CD8-positive, alpha-beta memory T cell (primary cell): ENCODE measurements at places on chromosomes 5 and 9.

DNA sequence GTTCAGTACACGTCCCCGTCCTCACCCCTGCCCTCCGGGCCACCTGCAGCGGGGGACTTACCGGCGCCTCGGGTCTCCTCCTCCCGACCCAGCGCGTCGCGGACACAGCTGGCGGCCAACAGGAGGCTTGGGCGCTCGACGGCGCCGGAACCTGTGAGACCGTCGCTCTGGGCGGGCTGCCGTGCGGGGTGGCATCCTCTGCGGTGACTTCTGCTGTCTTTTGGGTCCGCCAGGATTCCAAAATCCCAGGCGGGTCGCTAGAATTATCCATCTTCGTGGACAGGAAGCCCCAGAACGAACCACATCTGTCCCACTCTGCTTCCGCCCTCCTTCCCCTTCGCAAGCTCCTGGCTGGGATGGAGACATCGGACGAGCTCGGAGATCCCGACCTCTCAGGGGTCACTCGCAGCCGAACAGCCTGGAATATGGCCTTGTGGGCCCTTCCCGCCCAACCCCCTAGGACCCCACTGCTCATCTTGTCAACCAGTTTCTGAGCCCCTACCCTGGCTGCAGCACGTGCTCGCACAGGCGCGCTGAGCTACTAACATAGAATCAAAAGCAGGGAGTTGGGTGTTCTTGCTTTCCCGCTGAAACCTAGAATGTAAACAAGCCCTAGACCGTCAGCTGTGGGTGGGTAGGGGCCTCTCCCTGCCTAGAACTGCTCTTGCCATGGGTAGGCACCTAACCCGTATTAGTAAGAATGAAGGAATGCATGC lies 947 bp upstream of the MARCHF3 start:
- H3K4me3 ChIP-seq, result peak overlapping the region; percentile 77
- H3K27me3 ChIP-seq, result peaks cover 7% of the 10 kb centered on the region
- H3K4me1 ChIP-seq, result peaks cover 13% of the 10 kb centered on the region
- no peak for DNase-seq
- H3K27ac ChIP-seq, result peak overlapping the region; percentile 38
- no peaks in the 10 kb centered on the region for H3K36me3 ChIP-seq

DNA sequence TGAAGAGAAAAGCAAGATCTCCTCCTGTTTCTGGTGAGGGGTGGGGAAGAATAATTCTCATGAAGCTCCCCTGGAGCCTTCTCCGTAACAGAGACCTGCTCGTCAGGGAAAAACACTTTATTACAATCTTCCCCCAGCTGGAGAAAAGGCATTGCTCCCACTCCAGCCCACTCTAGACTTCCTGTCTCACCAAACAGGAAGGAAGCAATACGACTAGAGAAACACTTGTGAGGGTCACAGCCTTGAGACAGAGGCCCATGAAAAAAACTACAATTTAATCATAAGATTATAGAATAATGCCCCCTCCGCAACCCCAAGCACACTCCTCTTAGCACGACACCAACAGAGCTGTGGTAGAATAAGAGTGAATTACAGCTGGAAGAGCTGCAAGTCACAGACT lies 197.2 kb upstream of the S1PR3 start:
- H3K27ac ChIP-seq, result no peak overlapping the region
- DNase-seq, result no peak
- H3K36me3 ChIP-seq, result no peaks in the 10 kb centered on the region
- H3K4me1 ChIP-seq, result no peaks in the 10 kb centered on the region
- no peak overlapping the region for H3K4me3 ChIP-seq
- H3K27me3 ChIP-seq, result no peaks in the 10 kb centered on the region

GRCh38 chr5:111999286-111999685 lies 242.3 kb upstream of the NREP start:
- H3K36me3 ChIP-seq, result no peaks in the 10 kb centered on the region
- H3K27ac ChIP-seq, result no peak overlapping the region
- DNase-seq, result no peak
- H3K27me3 ChIP-seq, result no peaks in the 10 kb centered on the region

DNA sequence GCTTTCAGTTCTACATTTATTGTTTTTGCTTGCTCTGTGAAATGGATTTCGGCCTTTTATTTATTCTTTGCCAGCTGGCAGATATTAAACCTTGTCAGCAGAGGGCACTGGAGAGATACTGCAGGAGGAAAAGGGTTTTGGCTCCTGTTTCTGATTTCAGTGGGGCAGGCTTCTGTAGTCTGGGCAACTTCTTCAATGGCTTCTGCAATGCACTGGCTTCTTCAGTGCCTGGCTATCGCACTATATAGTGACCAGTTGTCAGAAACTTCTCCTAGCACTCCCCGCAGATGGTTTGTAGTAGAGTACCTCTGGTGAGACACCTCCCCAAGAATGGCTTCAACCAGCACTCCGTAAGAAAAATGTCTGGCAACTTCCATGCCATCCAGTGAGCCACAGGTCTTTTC lies 3.2 kb upstream of the NFX1 start:
- peak overlapping the region; percentile 10 for H3K27ac ChIP-seq
- H3K4me3 ChIP-seq, result no peak overlapping the region
- H3K36me3 ChIP-seq, result peaks cover 3% of the 10 kb centered on the region
- no peak for DNase-seq

GRCh38 chr9:113932906-113933584 lies 56.9 kb downstream of the ZNF618 start:
- H3K27me3 ChIP-seq, result no peaks in the 10 kb centered on the region
- DNase-seq, result no peak
- no peak overlapping the region for H3K27ac ChIP-seq

DNA sequence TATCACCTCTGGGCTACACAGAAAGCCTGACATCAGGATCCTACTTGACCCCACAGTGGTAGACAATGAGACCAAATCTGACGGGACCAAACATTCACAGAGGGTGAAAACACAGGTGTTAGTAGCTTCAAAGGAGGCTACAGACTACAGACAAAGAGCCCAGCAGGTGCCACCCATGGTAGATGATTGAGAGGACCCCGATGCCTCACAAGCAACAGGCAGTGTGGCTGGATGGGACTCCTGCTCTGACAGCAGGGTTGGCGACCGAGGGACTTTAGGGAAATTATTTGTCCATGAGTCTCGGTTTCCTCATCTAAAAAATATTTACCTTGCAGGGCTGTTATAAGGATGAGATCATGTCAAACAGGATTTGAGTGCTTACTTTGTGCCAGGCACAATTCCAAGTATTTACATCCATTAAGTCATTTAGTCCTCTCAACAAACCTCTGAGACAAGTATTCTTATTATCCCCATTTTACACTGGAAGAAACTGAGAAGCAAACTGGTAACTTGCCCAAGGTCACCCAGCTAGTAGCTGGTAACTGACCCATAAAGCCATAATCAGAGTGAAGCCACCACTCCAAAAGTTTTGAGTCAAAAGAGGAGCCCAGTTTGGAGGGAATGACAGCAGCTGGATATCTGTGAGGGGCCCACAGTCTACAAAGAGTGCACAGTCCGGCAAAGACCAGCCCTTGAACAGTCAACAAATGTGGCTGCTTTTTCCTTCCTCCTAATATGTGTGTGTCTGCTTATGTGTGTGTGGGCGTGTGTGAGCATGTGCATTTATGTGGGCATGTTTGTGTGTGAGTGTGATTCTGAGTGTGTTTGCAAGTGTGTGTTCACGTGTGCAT lies 502.0 kb downstream of the BNC2 start:
- no peak overlapping the region for H3K27ac ChIP-seq
- no peak overlapping the region for H3K4me3 ChIP-seq
- no peaks in the 10 kb centered on the region for H3K27me3 ChIP-seq
- no peak for DNase-seq

DNA sequence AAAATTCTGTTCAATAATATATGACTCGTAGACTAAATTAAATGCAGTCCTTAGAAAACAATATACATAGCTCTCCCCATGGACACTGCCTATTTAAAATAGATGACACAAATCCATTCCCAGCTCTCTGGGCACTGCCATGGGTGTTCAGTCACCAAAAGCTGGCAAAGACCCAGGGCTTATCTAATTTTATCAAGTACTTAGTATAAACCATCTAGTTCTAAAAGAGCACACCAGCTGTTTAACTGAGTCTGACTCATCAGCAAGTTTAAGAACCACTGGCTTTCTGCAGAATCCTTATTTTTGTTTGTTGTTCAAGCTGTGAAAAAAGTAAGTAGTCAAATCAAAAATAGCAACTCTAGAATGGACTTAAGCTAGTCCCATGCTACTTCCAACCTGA lies 107.6 kb downstream of the PLPP1 start:
- H3K36me3 ChIP-seq, result peaks cover 18% of the 10 kb centered on the region
- no peak overlapping the region for H3K27ac ChIP-seq
- H3K4me1 ChIP-seq, result no peaks in the 10 kb centered on the region
- no peaks in the 10 kb centered on the region for H3K27me3 ChIP-seq
- no peak for DNase-seq

DNA sequence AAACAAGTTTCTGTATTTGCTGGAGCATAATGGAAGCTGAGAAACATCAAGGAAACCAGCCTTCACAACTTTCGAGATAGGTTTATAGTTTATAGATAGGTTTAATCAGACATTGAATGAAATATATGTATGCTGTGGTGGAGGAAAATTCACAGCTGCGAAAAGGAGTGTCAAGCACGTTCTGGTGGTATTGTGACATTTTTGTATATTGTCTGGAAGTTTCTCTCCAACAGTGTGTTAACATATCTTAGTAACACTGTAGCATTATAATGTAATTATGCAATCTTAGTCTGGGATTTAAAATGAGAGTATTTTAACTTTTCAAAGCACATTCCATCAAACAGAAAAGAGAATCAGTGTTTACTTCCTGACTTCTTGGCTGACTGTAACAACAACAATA lies 50.0 kb downstream of the FCHO2 start:
- H3K27me3 ChIP-seq, result no peaks in the 10 kb centered on the region
- H3K27ac ChIP-seq, result no peak overlapping the region
- H3K36me3 ChIP-seq, result no peaks in the 10 kb centered on the region

DNA sequence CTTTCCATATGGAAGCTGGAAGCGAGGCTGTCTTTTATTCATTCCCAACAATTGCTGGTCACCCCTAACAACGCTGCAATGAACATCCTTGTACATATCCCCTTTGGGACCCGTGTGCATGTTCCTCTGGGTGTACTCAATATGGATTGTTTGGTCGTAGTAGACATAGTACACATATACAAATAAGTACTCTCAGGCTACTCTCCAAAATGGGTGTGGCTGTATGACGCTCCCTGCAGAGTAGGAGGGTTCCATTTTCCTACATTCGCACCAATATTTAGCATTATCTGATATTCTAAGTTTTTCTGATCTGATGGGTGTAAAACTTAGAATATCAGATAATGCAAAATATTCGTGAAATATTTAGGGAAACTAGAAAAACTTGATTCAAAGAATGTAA lies 23.2 kb upstream of the NAA35 start:
- H3K36me3 ChIP-seq, result no peaks in the 10 kb centered on the region
- H3K27ac ChIP-seq, result no peak overlapping the region
- H3K4me1 ChIP-seq, result peaks cover 7% of the 10 kb centered on the region
- H3K27me3 ChIP-seq, result no peaks in the 10 kb centered on the region
- H3K4me3 ChIP-seq, result no peak overlapping the region
- no peak for DNase-seq

GRCh38 chr5:16656561-16657191 lies 39.9 kb upstream of the RETREG1 start:
- DNase-seq, result no peak
- H3K27ac ChIP-seq, result no peak overlapping the region
- no peaks in the 10 kb centered on the region for H3K36me3 ChIP-seq
- H3K4me1 ChIP-seq, result no peaks in the 10 kb centered on the region

- H3K27me3 ChIP-seq, result no peaks in the 10 kb centered on the region
- no peaks in the 10 kb centered on the region for H3K4me1 ChIP-seq
- no peaks in the 10 kb centered on the region for H3K36me3 ChIP-seq
- H3K4me3 ChIP-seq, result no peak overlapping the region
These were observed 59.0 kb upstream of the UBAC1 start for GRCh38 chr9:136020206-136020605.

- H3K4me3 ChIP-seq, result no peak overlapping the region
- H3K27me3 ChIP-seq, result no peaks in the 10 kb centered on the region
- H3K4me1 ChIP-seq, result peaks cover 3% of the 10 kb centered on the region
- no peak for DNase-seq
These were observed 10.2 kb downstream of the MVB12B start for GRCh38 chr9:126336736-126337325.
